ENCODE measurements at places on chromosomes 2 and 18.

- DNase-seq, result no peak
Measured at GRCh38 chr18:78368726-78369125, 610.9 kb upstream of the SALL3 start.

GRCh38 chr2:119435081-119435952 lies 3.7 kb downstream of the TMEM37 start:
- no peak for DNase-seq

DNA sequence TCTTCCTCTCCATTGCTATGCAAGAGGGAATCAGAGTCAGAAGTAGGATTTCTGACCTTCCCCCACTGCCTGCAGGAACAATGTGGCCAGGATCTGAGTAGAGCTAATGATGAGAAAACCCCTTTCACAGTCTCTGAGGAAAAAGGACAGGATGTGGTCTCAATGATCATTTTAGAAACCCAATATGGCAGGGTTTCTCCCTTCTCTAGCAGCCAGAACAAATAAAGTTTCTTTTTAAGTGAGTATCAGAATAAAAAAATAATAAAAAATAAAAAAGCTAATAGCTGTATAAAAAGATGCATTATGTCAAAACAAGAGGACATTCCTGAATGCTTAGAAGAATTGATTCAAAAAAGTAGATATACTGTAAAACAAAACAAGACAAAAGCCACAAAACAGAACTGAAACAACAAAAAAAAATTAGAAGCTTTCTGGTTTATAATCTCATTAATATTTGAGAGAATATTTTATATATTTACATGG lies 1124.9 kb upstream of the ZEB2 start:
- peak; percentile 25 for DNase-seq

- DNase-seq, result no peak
Measured at GRCh38 chr2:124888431-124888830, 863.3 kb downstream of the CNTNAP5 start.

DNA sequence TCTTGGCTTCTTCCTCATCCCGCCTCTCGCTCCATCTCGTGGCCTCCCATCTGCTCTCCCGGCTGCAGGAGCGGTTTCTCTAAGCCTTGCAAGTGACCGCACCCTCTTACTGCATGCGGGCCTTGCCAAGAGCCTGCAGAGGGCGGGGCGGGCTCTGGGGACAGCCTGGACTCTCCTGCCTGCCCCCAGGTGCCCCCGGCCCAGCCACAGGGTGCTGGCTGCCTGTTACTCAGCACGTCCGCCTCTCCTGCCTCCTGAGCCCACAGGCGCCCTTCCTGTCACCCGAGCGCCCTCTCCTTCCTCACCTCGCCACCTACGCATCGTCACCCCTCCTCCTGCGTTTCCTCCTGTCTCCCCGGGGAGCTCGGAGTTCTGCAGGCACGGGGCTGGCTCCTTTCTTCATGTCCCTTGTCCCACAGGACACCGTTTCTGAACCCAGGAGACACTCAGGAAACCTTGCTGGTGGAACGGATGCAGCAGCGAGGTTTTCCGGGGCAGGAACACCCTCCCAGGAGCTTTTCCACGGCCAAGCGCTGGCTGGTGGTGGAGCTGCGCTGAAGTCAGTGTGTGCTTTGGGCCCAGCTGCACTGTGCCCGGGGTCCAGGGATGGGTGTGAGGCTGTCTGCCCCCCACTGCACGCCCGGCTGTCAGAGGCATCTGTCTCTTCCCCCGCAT lies 28.5 kb downstream of the HPCAL1 start:
- DNase-seq, result peak; percentile 31

GRCh38 chr2:222142027-222142426 lies 156.8 kb downstream of the PAX3 start:
- DNase-seq, result peak; percentile 72

DNA sequence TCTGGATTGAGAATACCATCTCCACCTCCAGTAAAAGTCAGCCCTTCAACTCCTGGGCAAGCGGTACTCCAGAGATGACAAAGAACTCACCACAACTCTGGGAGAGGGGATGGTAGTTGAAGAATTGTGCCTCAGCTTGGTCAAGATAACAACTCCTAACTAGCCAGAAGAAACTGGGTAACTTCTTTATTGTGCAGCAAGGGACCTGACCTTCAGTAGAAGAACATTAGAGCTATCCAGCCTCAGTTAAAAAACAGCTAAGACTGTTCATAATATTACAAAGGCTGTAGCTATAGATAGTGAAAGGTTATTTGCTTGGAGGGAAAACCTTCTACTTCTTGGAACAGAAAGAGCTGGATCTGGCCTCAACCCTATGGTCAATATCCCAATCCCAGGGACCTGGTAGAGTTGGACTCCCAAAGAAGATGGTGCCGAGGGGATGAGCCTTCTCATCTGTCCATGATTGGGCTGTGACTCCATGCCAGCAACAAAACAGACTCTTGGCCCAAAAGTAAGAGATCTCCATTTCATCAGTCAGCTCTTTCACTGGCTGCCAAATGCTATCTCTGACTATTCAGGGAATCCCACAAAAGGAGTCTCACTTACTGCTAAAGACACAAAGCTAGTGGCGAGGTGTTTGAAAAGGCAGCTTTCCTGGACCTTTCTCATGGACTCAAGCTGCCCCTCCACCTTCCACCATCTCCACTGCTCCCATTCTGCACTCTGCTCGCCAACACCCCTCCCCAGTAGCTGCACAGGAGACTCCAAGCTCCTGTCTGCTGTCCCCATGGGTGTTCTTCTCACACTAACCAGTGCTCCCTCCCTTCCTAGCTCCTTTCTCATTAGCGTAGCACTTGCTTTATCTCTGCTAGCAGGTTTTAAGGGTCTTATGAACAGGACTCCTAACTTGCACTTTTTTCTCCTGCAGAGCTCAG lies 145.8 kb downstream of the CAPN13 start:
- peak; percentile 41 for DNase-seq

DNA sequence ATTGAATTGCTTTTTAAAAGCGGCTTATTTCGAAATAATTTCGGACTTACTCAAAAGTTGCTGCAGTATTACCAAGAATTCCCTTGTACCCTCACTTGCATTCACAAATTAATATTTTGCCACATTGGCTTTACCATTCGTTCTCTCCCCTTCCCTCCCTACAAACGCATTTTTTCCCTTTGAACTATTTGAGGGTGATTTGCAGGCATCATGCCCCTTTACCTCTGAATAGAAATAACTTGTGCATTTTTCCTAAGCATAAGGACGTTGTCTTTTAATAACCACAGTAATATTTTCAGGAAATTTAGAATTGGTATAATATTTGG lies 608 bp downstream of the CCDC138 start:
- DNase-seq, result no peak

- no peak for DNase-seq
Measured at GRCh38 chr18:907885-908757, 3.5 kb downstream of the ADCYAP1 start.

DNA sequence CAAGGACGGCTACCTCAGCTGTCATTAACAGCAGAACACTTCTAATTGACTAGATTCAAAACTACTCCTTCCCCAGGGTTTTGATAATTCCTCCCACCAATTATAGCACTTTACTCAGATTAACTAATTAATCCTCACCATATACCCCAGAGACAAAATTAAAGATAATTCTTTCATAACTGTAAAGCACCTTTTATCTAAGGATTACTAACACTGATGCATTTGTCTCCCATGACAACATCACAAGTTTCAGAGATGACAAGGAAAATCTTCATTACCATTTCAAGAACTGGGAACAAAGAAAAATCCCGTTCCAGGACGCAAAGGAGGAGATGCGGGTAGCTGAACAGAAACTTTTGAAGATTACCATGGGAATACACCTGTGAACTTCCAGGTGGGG lies 129.4 kb upstream of the ITGA6 start:
- DNase-seq, result no peak

DNA sequence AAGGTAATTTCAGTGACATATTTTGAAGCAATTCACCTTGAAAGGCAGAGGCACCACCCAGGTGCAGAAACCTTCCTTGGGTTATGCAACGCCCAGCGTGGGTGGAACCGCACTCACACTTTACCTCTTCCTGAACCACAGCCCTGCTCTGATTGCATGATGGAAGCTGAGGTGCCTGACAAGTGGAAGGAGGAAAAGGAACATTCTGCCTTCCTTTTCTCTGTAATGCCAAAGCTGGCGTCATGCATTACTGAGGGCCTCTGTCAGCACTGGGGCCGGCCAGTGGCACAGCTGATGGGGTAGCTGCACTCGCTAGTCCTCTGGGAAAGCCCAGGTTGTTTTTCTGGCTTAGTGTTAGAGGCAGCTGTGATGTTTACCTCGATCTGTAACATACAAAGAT lies 266.5 kb downstream of the NEDD4L start:
- no peak for DNase-seq

- DNase-seq, result no peak
Measured at GRCh38 chr2:46208766-46209165, 88.4 kb upstream of the EPAS1 start.

- no peak for DNase-seq
Measured at GRCh38 chr2:141770530-141770929, 360.3 kb downstream of the LRP1B start.

GRCh38 chr2:209468846-209469245 lies 45.0 kb downstream of the MAP2 start:
- DNase-seq, result no peak

GRCh38 chr2:160062292-160063005 lies at the start of gene PLA2R1:
Gene PLA2R1 (minus strand): TSS chr2:160062615. CDS start chr2:160062403, 212 bp downstream.
- peak; percentile 43 for DNase-seq

GRCh38 chr2:74007711-74008110 lies 23.0 kb downstream of the TET3 start:
- DNase-seq, result no peak

- no peak for DNase-seq
Measured at GRCh38 chr2:173589604-173590275, 235.1 kb downstream of the CDCA7 start.

GRCh38 chr2:194672994-194673393 lies 984.0 kb upstream of the SLC39A10 start:
- DNase-seq, result no peak

- no peak for DNase-seq
Measured at GRCh38 chr2:100616841-100617390, 54.1 kb downstream of the PDCL3 start.

DNA sequence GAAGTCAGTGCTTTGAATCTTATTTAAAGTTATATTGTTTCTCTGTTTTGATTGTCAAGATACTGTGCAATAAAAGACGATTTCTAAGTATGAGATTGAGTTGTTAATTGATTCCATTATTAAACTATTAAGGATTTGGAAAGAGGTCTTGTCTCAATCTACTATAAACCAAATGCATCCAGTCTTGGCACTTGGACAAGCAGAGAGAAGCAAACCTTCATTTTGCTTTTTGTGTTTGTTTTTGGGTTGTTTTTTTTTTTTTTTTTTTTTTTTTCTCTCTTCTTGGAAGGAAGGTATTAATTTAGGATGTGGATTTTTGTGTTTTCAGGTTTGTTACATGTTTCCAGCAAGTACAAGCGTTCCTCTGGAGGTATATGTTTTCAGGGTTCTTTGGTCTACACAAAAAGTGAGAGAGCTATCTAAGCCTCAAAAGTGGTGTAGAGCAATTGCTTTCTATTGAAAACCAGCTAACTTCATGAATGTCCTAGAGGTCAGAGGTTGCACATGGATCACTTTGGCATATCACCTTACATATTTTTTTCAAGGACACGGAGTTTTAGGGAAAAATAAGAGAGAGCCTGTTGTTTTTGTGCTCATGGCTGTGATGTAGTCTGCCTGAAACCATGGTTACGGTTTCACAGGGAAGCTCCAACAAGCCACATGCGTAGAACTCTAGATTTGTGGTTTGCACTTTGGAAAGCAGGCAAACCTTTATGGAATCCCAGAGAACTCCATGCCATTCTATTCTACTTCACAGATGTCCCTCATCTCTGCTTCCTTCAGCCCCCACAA lies 1.8 kb downstream of the PRKCE start:
- DNase-seq, result peak; percentile 59

DNA sequence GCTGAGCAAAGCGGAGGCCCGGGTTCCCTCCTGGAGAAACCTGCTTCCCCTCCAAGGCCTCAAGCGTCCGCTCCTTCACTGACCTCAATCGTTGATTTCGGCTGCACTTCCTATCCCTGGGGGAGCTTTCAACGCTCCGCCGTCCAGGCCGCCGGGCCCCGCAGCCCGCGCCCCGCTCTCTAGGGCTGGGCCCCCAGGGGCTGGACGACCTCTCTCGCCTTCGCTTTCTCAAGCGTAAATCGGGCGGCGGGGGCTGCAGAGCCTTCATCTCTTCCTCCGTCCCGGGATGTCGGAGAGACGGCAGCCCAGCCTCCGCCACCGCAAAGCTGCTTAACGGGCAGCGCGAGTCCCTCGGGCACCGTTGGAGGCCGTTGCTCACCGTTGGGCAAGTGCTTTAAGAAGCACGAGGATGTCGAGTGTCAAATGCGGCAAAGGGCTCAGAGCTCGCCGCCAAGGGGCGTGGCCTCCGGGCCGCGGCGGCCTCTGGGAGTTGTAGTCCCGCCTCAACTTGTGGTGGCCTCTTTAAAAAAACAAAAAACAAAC lies 8.5 kb downstream of the HES6 start:
- DNase-seq, result peak; percentile 41

Measured in fibroblast of upper back skin (primary cell).